MM.1S (cell line): ENCODE measurements at places on chromosomes 3 and 15.

DNA sequence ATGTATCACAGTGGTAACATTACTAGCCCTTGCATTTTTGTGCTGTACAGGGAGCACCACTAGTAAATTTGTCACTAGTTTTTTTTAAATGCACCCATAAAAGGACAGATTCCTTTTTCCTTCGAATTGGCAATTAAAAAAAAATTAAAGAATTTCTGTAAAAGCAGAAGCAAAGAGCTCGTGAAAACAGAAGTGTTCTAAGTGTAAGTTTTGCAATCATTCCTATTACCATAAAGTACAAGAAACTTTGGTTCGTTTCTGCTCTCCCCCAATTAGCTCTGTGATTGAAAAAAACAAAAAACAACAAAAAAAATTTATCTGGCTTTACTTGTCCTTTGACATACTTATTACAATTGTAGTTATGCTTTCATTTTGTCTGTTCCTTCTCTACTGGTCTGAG lies 5.3 kb downstream of the SERP1 start:
- no peak overlapping the region for H3K27ac ChIP-seq
- no peak overlapping the region for H3K4me3 ChIP-seq
- peaks cover 13% of the 10 kb centered on the region for H3K4me1 ChIP-seq
- peaks cover 16% of the 10 kb centered on the region for H3K36me3 ChIP-seq
- no peaks in the 10 kb centered on the region for H3K27me3 ChIP-seq

- H3K4me3 ChIP-seq, result no peak overlapping the region
- no peak overlapping the region for H3K27ac ChIP-seq
- DNase-seq, result no peak
- H3K36me3 ChIP-seq, result no peaks in the 10 kb centered on the region
These were observed 50.0 kb downstream of the ABCC5 start for GRCh38 chr3:183967693-183968092.

DNA sequence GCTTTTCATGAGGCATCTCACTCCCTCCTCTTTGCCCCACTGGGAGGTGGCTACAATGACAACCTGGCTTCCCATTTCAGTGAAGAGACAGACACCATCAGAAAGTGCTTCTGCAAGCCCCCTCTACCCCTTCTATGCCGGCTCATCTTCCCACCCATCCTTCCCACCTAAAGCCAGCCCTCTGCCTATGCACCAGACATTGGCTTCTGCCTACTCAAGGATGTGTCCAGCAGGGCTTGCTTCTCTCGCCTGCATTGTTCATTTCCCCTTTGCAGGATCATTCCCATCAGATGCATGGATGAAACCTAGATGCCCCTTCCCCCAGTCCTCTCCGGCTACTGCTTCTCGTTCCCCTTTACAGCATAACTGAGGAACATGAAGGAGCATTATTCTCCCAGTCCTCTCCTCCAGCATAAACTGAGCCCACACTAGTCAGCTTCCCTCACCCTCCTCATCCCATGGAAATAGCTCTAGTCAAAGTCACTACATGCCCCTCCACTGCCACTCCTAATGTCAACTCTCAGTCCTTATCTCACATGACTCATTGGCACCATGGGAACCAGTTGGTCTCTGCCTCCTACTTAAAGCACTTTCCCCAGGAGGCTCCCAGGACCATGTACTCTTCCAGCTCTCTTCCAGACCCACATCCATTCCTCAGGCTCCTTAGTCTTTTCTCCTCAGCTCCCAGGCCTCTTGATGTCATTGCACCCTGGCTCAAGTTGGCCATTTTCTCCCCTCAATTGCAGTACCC lies 47.9 kb downstream of the TM2D3 start:
- H3K36me3 ChIP-seq, result no peaks in the 10 kb centered on the region
- H3K27ac ChIP-seq, result no peak overlapping the region
- H3K27me3 ChIP-seq, result no peaks in the 10 kb centered on the region
- DNase-seq, result no peak

GRCh38 chr3:37603722-37604121 lies 258.0 kb upstream of the CTDSPL start:
- H3K27ac ChIP-seq, result no peak overlapping the region
- no peaks in the 10 kb centered on the region for H3K4me1 ChIP-seq
- no peak overlapping the region for H3K4me3 ChIP-seq
- no peaks in the 10 kb centered on the region for H3K27me3 ChIP-seq

DNA sequence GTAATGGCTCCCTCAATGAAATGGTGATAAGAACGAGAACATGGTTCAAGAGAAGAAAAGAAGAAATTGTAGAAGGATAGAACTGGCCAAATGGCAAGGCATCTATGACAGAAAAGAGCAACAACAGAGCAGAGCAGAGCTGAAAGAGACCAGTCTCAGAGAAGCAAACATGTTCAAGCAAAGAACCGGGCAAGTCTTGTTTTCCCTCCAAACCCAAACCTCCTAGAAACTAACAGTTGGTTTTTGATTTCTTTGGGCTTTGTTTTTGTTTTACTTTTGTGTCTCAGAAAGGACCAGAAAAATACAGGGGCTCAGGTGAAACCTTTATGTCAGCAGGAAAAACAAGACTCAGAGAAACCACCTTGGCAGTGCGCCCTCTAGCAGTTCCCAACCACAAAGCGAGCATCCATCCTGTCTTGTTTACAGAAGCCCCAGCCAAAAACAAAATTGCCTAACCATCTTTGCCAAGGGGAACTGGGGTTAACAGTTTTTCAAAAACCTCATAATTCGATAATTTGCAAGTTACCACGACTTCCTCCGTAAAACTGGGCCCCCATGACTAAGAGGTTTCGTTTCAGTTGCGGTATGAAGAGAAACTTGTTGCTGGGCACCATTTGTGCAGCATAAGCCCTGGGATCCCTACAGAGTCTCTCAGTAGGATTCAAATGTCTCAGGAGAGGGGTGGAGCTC lies 159.2 kb upstream of the SLC24A5 start:
- peak overlapping the region; percentile 44 for H3K4me3 ChIP-seq
- peaks cover 36% of the 10 kb centered on the region for H3K4me1 ChIP-seq
- H3K36me3 ChIP-seq, result no peaks in the 10 kb centered on the region
- H3K27ac ChIP-seq, result peak overlapping the region; percentile 89
- H3K27me3 ChIP-seq, result no peaks in the 10 kb centered on the region

DNA sequence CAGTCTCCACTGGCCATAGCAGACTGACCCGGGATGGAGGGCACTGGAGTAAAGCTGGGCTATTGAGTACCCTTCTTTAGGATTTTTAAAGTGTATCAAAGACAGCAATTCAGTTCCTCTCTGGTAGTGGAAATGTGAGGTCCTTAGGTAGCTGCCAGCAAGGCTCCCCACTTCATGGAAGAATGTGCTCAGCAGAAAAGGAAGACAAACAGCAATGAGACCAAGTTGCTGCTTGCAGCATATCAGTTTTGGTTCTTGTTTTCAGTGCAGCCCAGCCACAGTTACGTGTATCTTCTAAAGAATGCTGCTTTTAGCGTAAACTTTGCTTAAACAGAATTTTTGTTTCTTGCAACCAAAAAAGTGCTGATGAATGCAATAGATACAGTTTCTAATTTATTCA lies 374.0 kb upstream of the CBLB start:
- no peak overlapping the region for H3K4me3 ChIP-seq
- no peak overlapping the region for H3K27ac ChIP-seq
- no peaks in the 10 kb centered on the region for H3K4me1 ChIP-seq
- no peak for DNase-seq
- H3K27me3 ChIP-seq, result no peaks in the 10 kb centered on the region
- no peaks in the 10 kb centered on the region for H3K36me3 ChIP-seq

- no peaks in the 10 kb centered on the region for H3K27me3 ChIP-seq
- no peaks in the 10 kb centered on the region for H3K36me3 ChIP-seq
- DNase-seq, result no peak
- no peaks in the 10 kb centered on the region for H3K4me1 ChIP-seq
- H3K27ac ChIP-seq, result no peak overlapping the region
These were observed 51.2 kb downstream of the MDFIC2 start for GRCh38 chr3:70261283-70261682.

- no peaks in the 10 kb centered on the region for H3K4me1 ChIP-seq
- no peaks in the 10 kb centered on the region for H3K36me3 ChIP-seq
- no peak overlapping the region for H3K4me3 ChIP-seq
- H3K27me3 ChIP-seq, result no peaks in the 10 kb centered on the region
These were observed 59.0 kb downstream of the CLEC3B start for GRCh38 chr3:45084820-45085816.

DNA sequence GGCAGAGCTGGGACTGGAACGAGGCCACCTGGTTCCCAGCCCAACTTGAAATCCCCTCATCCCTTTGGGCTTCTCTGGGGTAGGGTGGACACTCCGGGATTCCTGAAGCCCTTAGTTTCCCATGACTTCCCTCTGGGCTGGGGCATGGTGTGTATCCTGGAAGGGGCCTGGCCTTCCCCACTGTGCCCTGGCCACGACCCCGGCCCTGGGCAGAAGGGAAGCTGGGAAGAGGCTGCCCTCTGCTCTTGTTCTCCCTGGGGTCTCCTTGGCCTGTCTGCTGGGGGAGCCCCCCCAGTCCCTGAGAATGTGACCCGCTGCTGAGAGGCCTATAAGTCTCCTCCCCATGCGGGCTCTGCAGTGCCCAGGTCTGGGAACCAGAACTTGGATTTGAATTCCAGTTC lies 104.9 kb downstream of the LINGO1 start:
- no peaks in the 10 kb centered on the region for H3K36me3 ChIP-seq
- peaks cover 4% of the 10 kb centered on the region; the same call in 1 of the 2 replicates for H3K27me3 ChIP-seq
- no peaks in the 10 kb centered on the region for H3K4me1 ChIP-seq
- no peak overlapping the region for H3K4me3 ChIP-seq

GRCh38 chr3:156518726-156519125 lies 36.2 kb downstream of the SSR3 start:
- H3K36me3 ChIP-seq, result no peaks in the 10 kb centered on the region
- no peaks in the 10 kb centered on the region for H3K4me1 ChIP-seq
- H3K27ac ChIP-seq, result no peak overlapping the region
- H3K4me3 ChIP-seq, result no peak overlapping the region
- no peaks in the 10 kb centered on the region for H3K27me3 ChIP-seq

DNA sequence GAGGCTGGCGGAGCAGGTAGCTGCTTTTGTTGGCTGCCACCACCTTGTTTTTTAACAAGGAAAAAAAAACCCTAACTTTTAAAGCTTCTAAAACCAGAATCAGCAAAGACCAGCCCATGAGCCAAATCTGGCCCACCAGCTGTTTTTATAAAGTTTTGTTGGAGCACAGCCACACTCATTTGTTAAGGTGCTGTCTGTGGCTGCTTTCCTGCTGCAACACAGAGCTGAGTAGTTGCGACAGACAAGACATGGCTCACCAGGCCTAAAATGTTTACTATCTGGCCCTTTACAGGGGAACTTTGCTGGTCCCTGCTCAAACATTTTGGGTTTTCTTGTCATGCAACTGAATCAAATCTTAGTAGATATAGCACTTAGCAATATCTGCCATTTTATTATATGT lies 18.9 kb downstream of the EFCAB12 start:
- H3K4me1 ChIP-seq, result no peaks in the 10 kb centered on the region
- H3K36me3 ChIP-seq, result no peaks in the 10 kb centered on the region
- no peak for DNase-seq
- H3K27ac ChIP-seq, result no peak overlapping the region

GRCh38 chr3:73409138-73409763 lies 215.5 kb downstream of the PDZRN3 start:
- H3K27ac ChIP-seq, result no peak overlapping the region
- H3K4me1 ChIP-seq, result no peaks in the 10 kb centered on the region
- no peak for DNase-seq
- H3K4me3 ChIP-seq, result no peak overlapping the region

DNA sequence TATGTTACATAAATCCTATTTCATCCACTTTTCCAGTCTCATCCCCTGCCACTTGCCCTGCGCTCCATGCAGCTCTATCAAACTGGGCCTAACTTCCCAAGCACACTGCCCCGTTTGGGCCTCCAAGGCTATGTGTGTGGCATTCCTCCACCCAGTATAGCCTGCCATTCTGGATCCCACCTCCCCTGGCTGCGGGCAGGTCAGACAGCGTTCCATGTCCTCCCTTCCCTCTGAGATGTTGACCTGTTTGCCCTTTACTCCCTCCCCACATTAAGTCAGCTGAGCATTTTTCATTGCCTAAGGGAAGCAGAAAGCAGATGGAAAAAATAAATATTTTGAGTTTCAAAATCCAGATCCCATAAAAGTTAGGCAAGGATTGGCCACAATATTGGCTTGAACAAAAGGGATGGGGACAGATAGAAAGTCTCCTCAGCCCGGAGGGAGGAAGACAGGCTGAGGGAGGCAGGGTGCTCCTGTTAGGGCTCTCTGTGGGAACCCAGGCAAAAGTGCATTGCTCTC lies 73.3 kb downstream of the CYP19A1 start:
- H3K4me1 ChIP-seq, result no peaks in the 10 kb centered on the region
- DNase-seq, result no peak
- H3K27me3 ChIP-seq, result 0 out of 2 replicates have a peak, but pooled peaks cover 8% of the 10 kb centered on the region
- H3K4me3 ChIP-seq, result no peak overlapping the region
- no peak overlapping the region for H3K27ac ChIP-seq
- no peaks in the 10 kb centered on the region for H3K36me3 ChIP-seq

DNA sequence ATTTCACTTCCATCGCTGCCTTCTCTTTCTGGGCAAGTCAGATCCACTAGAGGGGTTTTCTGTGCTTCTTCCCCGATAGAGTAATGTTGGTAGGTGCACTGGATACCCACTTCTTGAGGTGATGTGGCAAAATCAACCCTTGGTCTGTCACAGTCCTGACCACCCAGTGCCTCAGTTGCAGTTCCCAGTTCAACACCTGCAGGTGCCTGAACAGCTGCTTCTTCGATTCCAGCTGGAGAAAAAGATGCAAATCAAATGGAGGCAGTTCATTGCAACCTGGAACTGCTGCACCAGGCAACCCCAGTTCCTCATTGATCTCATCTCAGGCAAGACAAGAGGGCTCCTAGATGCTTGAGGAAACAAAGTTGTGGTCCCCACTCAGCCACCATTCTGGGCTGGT lies 186.6 kb downstream of the UBE2E2 start:
- DNase-seq, result no peak
- H3K4me3 ChIP-seq, result no peak overlapping the region
- H3K36me3 ChIP-seq, result no peaks in the 10 kb centered on the region
- no peaks in the 10 kb centered on the region for H3K27me3 ChIP-seq
- peaks cover 8% of the 10 kb centered on the region for H3K4me1 ChIP-seq

DNA sequence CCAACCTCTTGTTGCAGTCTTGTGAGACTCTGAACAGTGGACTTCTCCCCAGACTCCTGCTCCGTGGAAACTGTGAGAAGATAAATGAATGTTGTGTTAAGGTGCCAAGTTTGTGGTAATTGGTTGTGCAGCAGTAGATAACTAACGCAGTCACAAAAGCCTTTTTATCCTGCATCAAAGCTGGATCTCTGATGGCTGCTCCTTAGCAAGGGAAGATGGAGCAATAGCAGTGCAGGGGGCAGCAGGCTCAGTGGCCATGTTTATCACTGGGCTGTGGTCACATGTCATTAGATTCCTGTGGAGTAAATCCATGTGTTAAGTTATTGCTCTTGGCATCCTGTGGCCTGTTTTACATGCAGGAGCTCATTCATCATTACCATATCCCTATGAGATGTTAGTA lies 13.5 kb downstream of the CMTM7 start:
- no peaks in the 10 kb centered on the region for H3K36me3 ChIP-seq
- DNase-seq, result no peak
- no peak overlapping the region for H3K4me3 ChIP-seq
- H3K27me3 ChIP-seq, result no peaks in the 10 kb centered on the region
- H3K4me1 ChIP-seq, result peaks cover 11% of the 10 kb centered on the region
- H3K27ac ChIP-seq, result no peak overlapping the region
